Muscle of leg (tissue), 16 donors: ENCODE measurements at places on chromosomes 7 and 10. TPM values are rescaled to one million over a fixed set of nuclear protein-coding genes. Genes with fewer than 3 reads are reported as not detected.

DNA sequence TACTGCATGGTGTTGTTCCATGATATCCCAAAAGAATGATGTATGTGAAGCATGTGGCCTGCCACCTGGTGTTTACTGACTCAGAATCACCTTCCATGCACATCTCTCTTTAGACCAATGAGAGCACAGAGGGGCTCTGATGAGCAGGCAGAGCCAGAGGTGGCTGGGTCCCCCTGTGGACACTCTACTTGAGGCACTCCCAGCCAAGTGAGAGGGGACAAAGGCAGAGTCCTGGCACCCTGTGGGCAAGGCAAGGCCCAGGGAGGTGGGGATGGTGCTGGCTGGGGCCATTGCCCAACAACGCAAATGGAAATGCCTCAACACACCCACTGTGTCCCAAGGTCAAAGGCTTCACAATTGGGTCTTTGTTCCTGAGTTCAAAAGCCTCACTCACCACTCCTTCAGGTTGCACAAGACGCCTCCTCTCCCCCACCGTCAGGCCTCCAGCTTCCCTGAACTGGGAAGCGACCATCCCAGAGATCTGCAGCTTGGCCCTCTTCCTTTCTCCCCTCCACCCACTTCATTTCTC lies 164.6 kb downstream of the NEURL1 start:
- DNase-seq, result no peak

GRCh38 chr7:157488281-157488680 lies 151.5 kb downstream of the DNAJB6 start:
- DNase-seq, result peak; percentile 9

Gene GFRA1
- total RNA-seq, result 41.5 TPM

DNA sequence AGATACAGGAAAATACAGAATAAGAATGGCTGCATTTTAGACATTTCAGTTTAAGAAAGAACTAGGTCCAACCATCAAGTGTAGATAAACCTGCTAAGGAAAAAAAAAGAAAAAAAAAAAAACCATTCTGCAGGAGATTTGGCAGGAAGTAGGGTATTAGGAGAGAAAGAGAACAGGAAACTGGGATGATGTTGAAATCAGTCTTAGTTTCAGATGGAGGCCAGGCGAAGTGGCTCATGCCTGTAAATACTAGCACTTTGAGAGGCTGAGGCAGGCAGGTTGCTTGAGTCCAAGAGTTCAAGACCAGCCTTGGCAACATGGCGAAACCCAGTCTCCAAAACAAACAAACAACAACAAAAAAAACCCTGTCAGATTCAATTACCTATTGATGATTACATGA lies 120.2 kb downstream of the RAB11FIP2 start:
- DNase-seq, result no peak

DNA sequence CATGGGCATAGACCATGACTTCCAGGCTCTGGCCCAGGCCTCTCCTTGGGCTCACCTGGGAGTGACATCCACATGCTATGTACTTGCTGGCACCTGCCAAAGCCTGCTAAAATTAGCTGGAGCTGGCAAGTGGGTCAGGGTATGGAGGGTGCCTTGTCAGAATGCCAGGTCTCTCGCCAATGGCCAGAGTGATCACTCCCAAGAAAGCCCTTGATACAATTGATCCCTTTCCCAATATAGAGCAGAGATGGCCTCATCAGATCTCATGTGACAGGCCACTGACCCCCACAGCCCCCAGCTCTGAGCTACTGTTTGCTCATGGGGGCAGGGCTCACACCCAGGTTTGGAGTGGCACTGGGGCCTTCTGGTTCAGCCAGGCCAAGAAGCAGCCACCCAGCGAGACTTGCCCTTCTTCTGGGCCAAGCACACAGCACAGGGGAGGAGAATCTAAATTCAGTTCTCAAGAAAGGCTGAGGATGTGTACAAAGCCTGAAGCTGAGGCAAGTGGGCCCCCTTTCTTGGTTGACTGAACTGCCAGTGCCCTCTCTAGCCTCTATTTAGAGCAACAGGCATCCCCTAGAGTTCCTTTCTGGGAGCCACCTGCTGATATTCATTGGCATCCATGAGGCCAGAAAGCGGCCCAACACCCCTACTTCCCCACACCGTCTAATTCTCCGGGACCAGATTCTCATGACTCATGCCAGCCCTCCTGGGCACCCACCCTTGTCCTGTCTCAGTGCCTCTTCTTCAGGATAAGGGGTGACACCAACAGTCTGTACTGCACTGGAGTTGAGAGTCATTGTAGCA lies 18.9 kb upstream of the MYL7 start:
- no peak for DNase-seq

- no peak for DNase-seq
These were observed 181.2 kb upstream of the KCND2 start for GRCh38 chr7:120091807-120092206.

DNA sequence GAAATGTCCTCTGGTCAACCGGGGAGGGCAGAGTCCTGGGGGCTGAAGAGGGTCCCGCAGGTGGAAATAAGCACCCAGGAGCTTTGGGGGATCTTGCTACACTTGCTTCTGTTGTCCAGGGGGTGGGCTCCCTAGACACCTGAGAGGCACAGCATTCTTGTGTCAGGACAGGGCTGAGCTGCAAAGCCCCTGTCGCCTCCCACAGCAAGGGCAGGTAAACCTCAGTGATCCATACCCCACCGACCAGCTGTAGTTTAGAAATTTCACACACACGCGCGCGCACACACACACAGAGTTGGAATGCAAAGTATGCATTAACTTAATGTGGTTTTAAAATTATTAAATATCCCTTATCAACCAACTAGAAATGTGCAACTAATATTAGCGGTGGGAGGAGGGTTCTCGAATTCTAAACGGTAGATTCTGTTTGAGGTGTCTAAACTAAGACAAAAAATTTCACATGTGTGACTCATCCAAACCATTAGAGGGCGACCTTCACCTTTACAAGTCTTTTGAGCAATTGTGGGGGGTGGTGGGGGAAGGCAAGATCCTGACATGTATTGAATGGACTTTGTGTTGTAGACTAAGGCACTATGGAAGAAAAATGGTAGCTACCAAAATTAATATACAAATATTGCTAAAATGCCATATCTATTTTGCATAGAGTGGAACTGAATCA lies 34.3 kb upstream of the PTF1A start:
- peak; percentile 8 for DNase-seq

Gene SFTPA1
- not detected for total RNA-seq

DNA sequence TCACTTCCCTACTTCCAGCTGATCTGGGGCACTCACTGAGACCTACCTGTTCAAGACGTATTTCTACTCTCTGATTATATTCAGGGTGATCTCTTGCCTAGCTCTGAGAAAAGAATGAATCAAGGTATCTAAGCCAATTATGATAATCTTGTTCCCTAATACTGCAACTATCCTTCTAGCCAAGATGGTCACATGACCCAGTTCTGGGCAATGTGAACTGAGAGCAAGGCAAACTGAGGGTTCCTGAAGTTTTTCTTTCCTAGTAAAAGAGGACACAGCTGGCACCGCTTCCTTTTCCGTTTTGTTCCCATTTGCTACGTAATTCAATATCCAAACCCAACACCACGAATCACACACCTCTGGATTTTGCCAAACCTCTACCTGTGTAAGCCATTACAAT lies 5.9 kb upstream of the GPAM start:
- DNase-seq, result no peak

GRCh38 chr10:103394180-103394579 lies 2.1 kb downstream of the ATP5MK start:
- no peak for DNase-seq

GRCh38 chr7:68958571-68958970 lies 639.7 kb upstream of the AUTS2 start:
- DNase-seq, result no peak

GRCh38 chr10:109919220-109919619 lies 4.1 kb downstream of the XPNPEP1 start:
- DNase-seq, result no peak

Gene CCDC146
- total RNA-seq, result 6.7 TPM

Gene MSMB
- total RNA-seq, result not detected

- peak; percentile 1 for DNase-seq
These were observed 12.2 kb downstream of the AQP1 start for GRCh38 chr7:30923774-30924413.

- DNase-seq, result peak; percentile 26
These were observed 184.2 kb downstream of the KMT2E start for GRCh38 chr7:105198223-105198622.

GRCh38 chr7:17462131-17462631 lies 163.7 kb downstream of the AHR start:
- DNase-seq, result no peak
